Activated naive CD4-positive, alpha-beta T cell treated with anti-CD3 and anti-CD28 coated beads, Interleukin-2, amount 50 U/mL, for 72 hours (primary cell): ENCODE measurements at places on chromosomes 2 and 18. TPM values are rescaled to one million over a fixed set of nuclear protein-coding genes. Genes with fewer than 3 reads are reported as not detected.

Gene MOCOS
- 0.19 TPM for total RNA-seq

Gene ANKRD29
- not detected for total RNA-seq

Gene SCN9A
- not detected for total RNA-seq

Gene NT5C1B
- not detected for total RNA-seq

Gene TLX2
- 0.25 TPM for total RNA-seq

Gene MAB21L4
- total RNA-seq, result not detected

Gene PSTPIP2
- 8.3 TPM for total RNA-seq

- no peak for DNase-seq
Observed at GRCh38 chr2:217026569-217026968, 166.7 kb upstream of the TNP1 start.

DNA sequence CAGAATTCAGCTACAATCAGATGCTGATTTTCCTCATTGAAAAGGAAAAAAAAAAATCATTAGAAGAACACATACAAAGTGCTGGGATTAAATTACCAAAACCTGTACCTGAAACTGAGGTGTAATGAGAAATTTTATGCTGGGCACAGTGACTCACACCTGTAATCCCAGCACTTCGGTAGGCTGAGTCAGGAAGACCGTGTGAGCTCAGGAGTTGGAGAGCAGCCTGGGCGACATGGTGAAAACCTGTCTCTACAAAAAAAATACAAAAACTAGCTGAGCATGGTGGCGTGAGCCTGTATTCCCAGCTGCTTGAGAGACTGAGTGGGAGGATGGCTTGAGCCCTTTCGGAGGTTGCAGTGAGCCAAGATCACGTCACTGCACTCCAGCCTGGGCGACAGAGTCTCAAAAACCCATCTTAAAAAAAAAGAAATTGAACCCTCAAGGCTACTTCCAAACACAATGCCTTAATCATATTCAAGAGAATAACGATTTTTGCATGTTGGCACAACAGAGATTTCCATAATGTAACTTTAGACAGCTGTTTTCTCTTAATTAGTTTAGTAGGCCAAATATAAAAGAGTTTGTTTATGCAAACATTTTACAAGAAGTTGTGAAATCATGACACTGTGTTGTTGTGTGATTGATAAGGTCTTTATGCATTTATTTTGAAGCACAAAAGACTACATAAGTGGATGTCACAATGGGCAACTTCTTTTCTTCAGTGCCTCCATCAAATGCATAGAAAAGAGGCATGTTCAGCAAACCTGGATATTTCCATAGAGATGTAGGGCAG, 63.9 kb downstream of the FAM161A start:
- no peak for DNase-seq

GRCh38 chr18:58180172-58180571, 136.1 kb downstream of the NEDD4L start:
- no peak for DNase-seq

DNA sequence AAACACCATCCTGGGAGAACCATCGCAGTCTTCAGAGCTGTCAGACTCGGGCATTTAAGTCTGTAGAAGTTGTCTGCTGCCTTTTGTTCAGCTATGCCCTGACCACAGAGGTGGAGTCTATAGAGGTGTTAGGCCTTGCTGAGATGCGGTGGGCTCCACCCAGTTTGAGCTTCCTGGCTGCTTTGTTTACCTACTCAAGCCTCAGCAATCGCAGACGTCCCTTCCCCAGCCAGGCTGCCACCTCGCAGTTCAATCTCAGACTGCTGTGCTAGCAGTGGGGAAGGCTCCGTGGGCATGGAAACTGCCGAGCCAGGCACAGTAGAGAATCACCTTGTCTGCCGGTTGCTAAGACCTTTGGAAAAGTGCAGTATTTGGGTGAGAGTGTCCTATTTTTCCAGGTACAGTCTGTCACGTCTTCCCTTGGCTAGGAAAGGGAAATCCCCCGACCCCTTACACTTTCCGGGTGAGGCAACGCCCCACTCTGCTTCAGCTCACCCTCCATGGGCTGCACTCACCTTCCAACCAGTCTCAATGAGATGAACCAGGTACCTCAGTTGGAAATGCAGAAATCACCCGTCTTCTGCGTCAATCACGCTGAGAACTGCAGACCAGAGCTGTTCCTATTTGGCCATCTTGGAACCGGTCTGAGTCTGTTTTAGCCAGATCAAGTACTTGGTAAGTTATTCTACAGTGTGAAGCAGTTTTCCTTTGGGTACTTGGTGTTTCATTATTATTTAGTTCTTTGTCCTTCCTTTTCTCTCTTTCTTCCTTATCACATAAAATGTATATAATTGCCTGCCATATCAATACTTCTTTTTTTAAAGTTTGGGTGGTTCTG, 71.5 kb downstream of the CDC42EP3 start:
- no peak for DNase-seq

DNA sequence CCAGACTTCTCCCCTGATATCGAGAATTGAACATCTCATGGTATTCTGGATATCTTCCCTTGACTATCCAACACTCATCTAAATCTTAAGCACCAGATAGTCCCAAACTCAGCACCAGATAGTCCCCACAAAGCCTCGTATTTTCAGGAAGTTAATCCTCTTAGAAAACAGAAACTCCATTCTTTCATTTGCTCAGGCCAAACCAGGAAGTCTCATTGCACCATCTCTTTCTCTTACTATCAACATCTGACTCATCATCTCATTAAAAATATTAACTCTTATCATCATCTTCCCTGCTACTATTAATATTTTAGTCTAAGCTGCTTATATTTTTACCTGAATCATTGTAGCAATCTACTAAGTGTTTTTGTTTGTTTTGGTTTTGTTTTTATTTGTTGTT, 286.4 kb downstream of the GALNT13 start:
- DNase-seq, result no peak

DNA sequence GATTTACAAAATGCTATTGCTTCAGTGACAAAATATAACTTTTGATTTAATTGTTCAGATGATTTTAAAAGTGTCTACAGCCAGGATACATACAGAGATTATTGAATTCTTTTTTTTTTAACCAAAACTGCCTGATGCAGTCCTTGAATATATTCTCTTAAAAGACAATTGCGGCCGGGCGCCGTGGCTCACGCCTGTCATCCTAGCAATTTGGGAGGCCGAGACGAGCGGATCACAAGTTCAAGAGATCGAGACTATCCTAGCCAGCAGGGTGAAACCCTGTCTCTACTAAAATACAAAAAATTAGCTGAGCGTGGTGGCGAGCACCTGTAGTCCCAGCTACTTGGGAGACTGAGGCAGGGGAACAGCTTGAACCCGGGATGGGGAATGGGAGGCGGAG, 497.0 kb upstream of the FSIP2 start:
- DNase-seq, result no peak

GRCh38 chr2:230441227-230441897, 25.4 kb downstream of the SP100 start:
- no peak for DNase-seq

DNA sequence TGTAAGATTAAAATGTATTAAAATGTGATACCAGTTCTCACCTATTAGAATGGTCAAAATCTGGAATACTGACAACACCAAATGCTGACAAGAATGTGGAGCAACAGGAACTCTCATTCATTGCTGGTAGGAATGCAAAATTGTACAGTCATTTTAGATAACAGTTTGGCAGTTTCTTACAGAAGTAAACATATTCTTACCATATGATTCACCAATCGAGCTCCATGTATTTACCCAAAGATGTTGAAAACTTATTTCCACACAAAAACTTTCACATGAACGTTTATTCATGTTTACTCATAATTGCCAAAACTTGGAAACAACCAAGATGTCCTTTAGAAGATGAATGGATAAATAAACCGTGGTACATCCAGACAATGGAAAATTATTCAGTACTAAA, 1193.5 kb upstream of the ACVR2A start:
- DNase-seq, result no peak

DNA sequence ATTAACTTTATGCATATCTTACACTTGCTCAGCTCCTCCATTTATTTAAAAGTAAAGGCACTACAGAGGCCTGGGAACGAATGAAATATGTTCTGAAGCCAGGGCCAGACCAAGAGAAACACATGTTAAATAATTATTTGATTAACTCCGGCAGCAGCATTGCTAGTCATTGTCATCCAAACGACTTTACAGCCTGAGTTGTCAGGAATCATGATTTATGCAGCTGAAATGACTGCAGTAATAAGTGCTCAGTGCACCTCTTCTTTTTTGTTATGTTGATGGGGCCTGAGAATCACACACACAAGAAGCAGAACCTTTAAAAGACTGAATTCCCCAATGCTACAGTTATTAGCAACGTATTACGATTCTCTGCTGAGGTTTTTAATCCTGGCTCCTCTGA, 58.9 kb downstream of the EPHA4 start:
- no peak for DNase-seq

DNA sequence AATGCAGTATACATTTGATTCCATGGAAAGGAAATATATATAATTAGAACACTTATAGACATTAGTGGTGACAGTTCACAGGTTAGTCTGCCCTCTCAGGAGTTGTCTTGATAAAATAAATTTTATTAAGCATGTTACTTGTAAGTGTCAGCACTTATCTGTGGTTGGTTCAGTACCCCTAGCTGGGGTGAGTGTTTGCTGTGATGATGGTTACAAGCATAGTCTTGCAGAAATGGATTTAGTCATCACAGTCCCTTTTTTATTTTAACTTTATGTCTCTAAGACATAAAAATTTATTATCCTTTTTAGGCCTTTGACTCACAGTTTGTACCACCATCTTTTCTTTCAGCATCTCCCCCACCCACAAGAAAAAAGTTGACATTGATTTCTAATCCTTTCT, 52.1 kb downstream of the NCK2 start:
- DNase-seq, result no peak

- no peak for DNase-seq
Observed at GRCh38 chr2:79428745-79429144, 84.1 kb upstream of the CTNNA2 start.

DNA sequence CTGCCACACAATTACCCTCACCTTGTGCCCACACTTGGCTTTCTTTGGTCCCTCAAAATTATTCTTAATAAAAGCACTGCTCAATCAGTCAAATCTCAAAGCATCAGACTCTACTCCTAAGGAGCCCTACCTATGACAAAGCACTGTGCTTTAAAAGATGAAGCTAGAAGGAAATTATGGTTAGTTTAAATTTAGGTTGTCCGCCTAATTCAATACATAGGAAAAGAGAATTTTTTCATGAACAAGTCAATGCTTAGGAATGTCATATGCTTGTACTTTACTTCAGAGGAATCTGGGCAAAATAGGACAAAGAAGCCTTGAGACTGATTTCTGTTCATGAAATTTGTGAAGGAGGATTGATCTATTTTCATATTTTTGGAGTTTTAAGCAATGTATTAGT, 726.4 kb upstream of the CDH2 start:
- no peak for DNase-seq

- no peak for DNase-seq
Observed at GRCh38 chr2:59077981-59078531, 836.9 kb upstream of the FANCL start.

DNA sequence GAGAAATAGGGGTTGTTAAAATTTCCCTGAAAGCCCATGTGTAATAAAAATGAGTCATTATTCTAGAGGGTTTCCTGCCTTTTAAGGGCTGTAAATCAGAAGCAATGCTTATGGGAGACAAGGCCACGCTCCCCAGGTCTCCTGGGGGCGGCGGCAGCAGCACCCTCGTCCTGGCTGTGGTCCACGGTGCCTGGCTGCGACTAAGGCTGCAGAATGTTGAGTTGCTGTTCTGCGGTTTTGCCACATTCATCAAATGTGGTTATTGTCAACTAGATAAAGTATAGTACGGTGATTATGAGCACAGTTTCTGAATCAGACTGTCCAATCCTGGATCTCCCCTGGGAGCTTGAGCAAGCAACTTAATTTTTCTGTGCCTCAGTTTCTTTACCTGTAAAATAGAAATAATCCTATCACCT, 11.9 kb upstream of the AGFG1 start:
- peak; percentile 78 for DNase-seq

GRCh38 chr18:55400081-55400480, 187.9 kb downstream of the TCF4 start:
- DNase-seq, result no peak

- DNase-seq, result no peak
Observed at GRCh38 chr2:174516501-174517378, 29.9 kb upstream of the GPR155 start.

GRCh38 chr2:36125702-36126101, 229.9 kb upstream of the CRIM1 start:
- DNase-seq, result no peak

GRCh38 chr2:202299712-202300111, 34.1 kb downstream of the NOP58 start:
- no peak for DNase-seq

DNA sequence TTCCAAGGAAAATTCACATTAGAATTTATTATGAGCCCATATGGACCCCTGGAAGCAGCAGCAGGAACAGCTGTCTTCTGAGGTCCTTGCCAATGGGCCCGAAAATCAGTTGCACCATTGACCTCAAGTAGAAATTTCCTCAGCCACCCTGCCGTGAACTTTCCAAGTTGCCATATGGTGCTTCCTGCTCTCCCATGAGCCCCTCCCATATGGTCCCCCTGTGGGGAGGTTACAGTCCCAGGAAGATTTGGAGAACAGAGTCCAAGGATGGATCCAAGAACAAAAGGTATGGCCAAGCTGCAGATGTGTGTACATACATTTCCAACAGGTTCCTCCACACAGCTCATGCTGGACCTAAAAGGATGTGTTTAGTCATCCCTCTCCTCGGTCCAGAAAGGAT, 34.6 kb downstream of the DIPK1C start:
- DNase-seq, result no peak

GRCh38 chr2:62415019-62415431, 91.0 kb downstream of the TMEM17 start:
- DNase-seq, result no peak

DNA sequence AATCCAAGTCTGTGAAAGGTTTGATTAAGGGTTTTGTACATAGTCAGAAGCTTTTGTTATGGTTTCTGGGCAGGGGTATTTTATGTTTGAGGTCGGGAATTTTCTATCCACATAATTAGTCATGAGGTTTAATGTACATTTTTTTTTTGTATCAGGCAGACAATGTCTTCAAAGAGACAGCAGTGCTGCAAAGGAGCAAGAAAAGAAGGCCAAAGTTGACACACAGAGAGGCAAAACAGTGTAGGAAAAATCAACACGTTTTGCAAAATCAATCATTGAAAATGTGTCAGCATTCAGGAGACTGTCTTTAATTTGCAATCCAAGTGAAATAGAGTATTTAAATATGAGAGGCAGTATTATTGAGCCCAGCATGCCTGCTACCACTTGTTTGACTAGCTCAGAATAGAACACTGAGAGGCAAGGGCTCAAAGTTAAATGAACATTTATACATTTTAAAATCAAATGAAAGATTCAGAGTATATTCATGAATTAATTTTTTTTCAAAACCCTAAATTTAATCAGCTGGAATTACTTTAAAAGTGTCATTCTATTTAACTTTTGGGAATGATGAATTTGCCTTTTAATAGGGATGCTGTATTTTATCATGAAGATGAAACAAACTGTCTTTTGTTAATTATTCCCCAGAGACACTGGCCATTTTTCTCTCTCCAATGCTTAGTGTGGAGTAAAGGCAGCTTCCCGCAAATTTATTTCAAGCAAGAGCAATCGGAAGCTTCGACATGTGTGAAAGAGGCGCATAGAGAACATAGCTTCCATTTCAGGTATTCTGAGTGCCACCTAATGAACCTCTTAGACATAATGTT, 11.3 kb downstream of the VRK2 start:
- DNase-seq, result no peak
